ENCODE measurements at places on chromosomes 13 and 19.
A peak's percentile ranks its signal among the peaks of the same experiment; 100 is the strongest.

- DNase-seq, result peak; percentile 67
Measured at GRCh38 chr19:4083677-4084546, 17.2 kb upstream of the ZBTB7A start.

GRCh38 chr13:68851026-68851425 is 1256.6 kb upstream of the ATXN8OS start:
- DNase-seq, result no peak

- DNase-seq, result no peak
Measured at GRCh38 chr13:106498158-106498557, 37.3 kb downstream of the EFNB2 start.

DNA sequence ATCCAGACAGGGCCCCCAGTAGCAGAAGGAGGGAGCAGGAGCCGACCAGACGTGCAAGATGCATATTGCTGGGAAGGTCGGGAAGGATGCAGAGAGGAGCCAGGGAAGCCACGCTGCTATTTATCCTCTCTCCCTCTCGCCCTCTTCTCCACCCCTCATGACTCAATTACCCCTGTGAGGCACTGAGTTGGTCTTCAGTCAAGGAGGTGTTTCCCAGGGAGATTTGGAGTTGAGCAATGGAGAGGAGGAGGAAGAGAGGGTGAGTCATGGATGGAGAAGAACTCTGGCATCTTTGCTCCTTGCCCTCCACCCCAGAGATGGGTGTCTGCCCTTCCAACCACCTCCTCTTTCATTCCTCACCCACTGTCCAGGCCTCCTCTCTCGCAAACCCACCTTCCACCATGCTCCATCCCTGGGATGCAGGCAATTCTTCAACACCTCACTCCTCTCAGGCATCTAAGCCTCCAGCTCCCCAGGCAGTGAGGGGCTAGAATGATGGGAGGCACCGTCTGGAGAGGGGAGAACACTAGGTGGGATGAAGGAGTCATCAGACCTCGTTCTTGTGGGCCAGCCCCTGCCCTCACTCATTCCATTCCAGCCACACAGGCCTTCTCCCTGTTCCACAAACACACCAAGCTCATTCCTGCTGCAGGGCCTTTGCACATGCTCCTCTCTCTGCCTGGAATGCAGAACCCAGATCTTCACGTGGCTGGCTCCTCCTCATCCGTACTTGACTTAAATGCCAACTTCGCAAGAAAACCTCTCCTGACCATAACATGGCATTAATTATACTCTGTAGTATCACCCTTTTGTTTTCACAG is at the start of gene SBSN:
Gene SBSN (minus strand): TSS at position 94 of the 821 bp plus-strand sequence. CDS start 30 bp downstream, at position 64.
- DNase-seq, result no peak

- DNase-seq, result no peak
Measured at GRCh38 chr13:114104655-114105520, 27.5 kb downstream of the RASA3 start.

DNA sequence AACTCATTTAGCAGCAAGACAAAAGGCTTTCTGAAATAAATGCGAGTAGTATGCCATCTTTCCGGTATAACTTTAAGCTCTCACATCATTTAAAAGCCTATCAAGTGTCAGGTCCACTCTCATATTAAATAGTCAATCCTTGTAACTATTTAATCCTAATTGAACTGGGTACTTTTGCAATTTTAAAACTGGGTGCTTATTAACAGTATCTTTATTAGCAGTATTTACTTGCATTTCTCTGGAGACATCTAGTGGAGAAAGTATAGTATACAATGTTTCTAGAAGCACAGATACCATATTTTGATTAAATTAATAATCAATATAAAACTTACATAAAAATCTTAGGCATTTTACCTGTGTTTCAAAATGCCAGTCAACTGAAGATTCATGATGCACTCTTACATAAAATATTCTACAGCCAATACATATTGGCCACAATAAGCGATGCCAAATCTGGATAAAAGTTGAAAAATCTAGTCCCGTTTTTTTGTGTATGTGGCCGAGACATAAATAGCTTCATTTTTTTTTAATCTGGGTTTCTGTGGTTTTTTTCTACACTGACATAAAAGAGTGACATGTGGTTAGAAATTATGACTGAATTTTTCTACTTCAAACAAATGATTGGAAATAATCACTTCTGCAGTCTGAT is 4.3 kb upstream of the POSTN start:
- no peak for DNase-seq

All from right kidney (tissue), 9 donors.